ENCODE measurements at places on chromosomes 11 and 22.

- DNase-seq, result peak; percentile 83
Observed at GRCh38 chr22:45758603-45759002, 87.0 kb downstream of the ATXN10 start.

DNA sequence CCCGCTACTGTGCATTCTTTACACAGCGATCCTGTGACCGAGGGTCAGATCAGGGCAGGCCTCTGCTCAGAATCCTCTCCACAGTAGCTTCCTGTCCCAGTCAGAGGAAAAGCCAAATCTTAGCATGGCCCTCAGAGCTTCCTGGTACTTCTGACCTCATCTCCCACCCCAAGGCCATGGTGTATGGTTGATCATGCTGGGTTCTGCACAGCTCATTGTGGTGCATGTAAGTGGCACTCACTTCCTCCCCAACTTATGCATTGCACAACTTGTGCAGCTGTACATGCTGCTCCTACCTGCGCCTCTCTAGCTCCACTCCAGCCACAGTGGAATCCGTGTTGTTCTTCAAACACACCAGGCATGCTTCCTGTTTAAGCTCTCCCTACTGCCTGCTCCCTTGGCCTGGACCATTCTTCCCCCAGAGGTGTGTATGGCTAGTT lies 20.3 kb downstream of the BMAL1 start:
- no peak for DNase-seq

DNA sequence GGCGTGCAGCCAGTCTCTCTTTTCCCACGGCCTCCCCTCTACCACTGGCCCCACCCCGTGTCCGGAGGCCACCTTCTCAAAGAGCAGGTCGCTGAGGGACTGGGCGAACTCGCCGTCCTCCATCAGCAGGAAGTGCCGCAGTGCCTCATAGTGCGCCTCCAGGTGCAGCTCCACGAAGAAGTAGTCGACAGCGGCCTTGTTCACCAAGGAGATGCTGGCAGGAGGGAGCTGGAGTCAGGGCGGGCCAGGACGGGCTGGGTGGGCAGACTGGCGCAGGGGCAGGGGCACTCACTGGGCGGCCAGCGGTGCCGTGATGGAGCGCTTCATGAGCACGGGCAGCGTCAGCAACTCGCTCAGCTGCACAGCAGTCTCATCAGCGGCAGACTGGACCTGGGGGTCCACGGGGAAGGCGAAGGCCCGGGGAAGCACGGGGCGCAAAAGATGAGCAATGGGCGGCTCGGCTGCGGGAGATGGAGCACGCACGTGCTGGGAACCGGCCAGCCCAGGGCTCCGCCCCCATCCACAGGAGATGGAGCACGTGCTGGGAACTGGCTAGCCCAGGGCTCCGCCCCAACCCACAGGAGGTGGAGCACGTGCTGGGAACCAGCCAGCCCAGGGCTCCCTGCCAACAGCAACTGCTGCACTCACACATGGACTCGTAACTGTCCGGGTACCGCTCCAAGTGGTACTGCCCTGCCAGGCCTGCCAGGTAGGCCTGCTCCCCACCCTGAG lies 18.4 kb downstream of the SELENOO start:
- DNase-seq, result peak; percentile 81

GRCh38 chr11:111300569-111300968 lies 2.2 kb downstream of the POU2AF3 start:
- DNase-seq, result no peak

GRCh38 chr11:125153837-125154236 lies 10.7 kb upstream of the PKNOX2 start:
- no peak for DNase-seq

- DNase-seq, result no peak
Observed at GRCh38 chr11:103029401-103029800, 62.6 kb downstream of the DCUN1D5 start.

- DNase-seq, result no peak
Observed at GRCh38 chr22:30074147-30074546, 6.1 kb upstream of the HORMAD2 start.

DNA sequence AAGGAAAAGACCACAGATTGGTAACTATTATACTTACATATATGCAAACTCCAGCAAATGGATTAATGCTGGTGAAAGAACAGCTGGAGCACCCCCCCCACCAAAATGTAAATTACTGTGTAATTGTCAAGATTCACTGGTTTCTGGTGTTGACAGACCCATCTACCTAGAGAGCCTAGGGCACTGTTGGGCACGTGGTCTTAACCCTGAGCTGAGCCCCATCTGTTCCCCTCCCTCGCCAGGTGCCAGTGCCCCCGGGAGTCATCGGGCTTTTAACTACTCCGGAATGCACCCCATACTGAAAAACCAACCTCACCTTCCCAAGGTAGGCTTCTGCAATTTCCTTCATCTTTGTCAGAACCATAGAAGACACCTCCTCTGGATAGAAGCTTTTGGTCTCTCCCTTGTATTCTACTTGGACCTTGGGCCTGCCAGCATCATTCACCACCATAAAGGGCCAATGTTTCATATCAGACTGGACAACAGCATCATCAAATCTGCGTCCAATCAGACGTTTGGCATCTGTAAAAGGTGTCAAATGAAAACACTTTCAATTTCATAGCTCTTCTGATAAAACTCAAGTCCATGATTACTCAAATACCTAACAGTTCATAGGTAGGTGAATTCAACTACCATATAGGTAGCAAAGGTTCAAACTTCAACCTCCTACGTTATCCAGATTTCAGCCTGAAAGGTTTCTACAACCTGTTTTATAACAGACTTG lies 1.5 kb downstream of the HSPA8 start:
- DNase-seq, result peak; percentile 28

DNA sequence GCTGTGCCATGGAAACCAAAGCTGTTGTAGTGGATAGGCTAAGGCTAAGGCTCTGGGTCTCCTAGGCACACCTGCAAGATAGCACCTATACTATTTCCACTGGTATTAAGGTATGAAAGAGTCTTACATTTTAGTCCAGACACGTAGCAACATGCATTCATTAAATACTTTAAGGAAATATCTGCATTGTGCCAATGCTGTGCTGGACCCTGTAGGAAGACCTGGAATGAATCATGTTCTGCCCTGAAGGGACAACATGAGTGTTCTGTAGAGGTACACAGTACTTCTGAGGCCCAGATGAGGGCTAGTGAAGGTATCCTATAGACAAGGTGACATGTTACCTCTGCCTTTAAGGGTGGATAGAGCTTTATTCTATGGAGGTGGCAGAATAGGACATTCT lies 35.2 kb upstream of the RRM1 start:
- DNase-seq, result no peak

GRCh38 chr11:62472063-62472884 lies 53.4 kb downstream of the SCGB1A1 start:
- peak; percentile 84 for DNase-seq

GRCh38 chr11:33160136-33160535 lies 1.1 kb downstream of the CSTF3 start:
- peak; percentile 62 for DNase-seq

GRCh38 chr11:59463190-59463641 lies 6.5 kb downstream of the OR4D6 start:
- peak; percentile 3 for DNase-seq

GRCh38 chr11:74678591-74679512 lies 52.4 kb downstream of the CHRDL2 start:
- DNase-seq, result peak; percentile 64

GRCh38 chr11:45181193-45181888 lies 34.9 kb downstream of the PRDM11 start:
- no peak for DNase-seq

- DNase-seq, result no peak
Observed at GRCh38 chr11:60056349-60056969, at the start of gene MS4A3. Gene MS4A3, plus strand, starts transcription at chr11:60056665. Its CDS starts 4,496 bp downstream, at chr11:60061161.

DNA sequence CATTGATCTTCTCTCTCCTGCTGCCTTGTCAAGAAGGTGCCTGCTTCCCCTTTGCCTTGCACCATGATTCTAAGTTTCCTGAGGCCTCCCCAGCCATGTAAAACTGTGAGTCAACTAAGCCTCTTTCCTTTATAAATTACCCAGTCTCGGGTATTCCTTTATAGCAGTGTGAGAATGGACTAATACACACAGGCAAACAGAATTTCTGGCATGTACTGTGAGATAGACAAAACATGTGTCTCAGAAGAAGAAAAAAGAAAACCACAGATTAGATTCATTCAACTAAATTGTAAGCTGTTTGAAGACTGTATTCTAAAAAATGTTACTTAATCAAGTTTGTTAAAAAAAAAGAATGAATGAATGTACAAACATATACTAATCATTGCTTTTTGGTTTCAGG lies 1.5 kb upstream of the MMP20 start:
- peak; percentile 40 for DNase-seq

DNA sequence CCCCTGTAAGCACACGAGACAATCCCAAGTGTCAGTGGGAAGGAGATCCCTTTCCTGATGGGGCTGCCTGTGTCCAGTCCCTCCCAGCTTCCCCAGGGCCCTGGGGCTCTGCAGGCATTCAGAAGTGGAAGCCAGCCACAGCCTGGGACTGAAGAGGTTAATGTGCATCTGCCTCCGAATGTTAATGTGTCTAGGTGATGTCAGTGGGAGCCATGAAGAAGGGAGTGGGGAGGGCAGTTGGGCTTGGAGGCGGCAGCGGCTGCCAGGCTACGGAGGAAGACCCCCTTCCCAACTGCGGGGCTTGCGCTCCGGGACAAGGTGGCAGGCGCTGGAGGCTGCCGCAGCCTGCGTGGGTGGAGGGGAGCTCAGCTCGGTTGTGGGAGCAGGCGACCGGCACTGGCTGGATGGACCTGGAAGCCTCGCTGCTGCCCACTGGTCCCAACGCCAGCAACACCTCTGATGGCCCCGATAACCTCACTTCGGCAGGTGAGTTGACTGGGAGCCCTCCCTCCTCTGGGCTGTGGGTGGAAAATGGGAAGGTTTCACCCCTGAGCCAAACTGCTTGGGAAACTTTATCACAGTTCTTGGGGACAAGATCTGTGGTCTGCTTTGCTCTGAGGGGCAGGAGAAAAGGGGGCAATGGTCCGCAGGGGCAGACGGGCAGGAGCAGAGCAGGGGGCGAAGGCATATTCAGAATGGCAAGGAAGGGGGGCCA lies at the start of gene MCHR1:
MCHR1 (plus strand) TSS at position 236 of the 715 bp plus-strand sequence; CDS start at position 405, 169 bp downstream.
- no peak for DNase-seq

DNA sequence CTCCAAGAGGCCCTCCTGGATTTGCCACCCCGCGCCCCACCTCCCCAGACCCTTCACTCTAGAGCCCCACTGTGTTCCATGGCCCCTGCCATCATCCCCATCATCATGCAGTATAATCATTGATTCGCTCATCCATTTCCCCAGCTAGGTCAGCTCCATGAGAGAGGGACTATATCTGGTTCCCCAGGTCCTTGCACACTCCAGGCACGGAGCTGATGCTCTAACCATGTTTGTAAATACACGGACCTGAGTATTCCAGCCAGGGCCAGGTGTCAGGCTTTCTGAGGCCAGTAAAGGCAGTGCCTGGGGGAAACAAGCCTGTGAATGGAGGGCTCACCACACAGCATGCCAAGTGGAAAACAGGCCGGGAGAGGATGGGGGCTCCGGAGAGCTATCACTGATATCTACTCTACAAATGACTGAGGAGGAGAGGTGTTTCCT lies 27.1 kb upstream of the OAF start:
- DNase-seq, result no peak

GRCh38 chr11:74755395-74755995 lies 6.8 kb downstream of the RNF169 start:
- DNase-seq, result peak; percentile 19

- DNase-seq, result peak; percentile 84
Observed at GRCh38 chr11:126172596-126173038, 38.8 kb downstream of the RPUSD4 start.

DNA sequence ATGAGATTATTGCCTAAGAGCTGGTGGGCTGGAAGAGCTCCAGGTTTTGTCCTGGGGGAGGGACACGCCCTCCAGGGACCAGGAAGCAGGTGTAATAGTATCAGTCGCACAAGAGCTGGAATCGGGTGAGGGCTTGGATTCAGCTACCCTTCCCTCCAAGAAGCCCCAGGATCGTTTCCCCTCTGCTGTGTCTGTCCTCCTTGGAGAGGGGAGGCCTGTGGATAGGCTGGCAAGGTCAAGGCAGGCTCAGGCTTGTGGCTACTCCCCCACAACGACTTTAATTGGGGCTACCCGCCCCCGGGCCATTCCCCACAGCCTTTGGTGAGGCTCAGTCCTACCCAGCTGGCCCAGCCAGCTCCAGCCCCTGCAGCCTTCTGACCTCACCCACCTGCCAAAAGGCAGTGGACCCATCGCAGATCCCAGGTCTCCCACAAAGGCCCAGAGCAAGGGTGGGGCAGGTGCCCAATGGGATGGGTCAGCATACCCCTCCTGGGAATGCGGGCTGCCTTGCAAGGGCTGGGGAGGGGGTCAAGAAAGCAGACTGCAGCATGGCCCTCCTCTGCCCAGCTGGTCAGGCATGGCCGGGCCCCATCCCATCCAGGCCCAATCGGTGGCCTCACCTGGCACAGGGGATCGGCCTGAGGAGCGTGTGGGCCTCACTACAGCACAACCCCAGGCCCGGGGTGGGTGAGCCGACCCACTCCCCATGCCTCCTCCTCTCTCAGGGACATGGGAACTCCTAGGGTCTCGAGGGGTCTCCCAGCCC lies 1.0 kb downstream of the CTSD start:
- no peak for DNase-seq

- no peak for DNase-seq
Observed at GRCh38 chr11:2316963-2317244, 15.1 kb downstream of the TSPAN32 start.

GRCh38 chr11:42625757-42626665 lies 685.8 kb upstream of the API5 start:
- no peak for DNase-seq

GRCh38 chr11:44326615-44327475 lies 16.9 kb upstream of the ALX4 start:
- no peak for DNase-seq

DNA sequence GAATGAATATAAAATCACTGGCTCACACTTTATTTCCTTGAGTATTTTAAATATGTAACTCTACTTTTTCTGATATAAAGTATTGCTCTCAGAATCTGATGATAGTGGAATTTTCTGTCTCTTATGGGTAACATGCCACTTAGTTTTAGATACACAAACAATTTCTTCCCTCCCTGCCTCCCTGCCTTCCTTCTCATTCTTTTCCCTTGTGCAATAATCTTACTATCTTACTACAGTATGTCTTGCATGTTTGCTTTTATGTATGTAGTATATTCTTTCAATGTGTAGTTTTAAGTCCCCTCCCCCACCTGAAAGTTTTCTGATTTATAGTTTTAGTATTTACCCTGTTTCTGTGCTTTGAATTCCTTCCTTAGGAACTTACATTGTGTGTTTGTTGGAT lies 48.4 kb downstream of the INSC start:
- no peak for DNase-seq

DNA sequence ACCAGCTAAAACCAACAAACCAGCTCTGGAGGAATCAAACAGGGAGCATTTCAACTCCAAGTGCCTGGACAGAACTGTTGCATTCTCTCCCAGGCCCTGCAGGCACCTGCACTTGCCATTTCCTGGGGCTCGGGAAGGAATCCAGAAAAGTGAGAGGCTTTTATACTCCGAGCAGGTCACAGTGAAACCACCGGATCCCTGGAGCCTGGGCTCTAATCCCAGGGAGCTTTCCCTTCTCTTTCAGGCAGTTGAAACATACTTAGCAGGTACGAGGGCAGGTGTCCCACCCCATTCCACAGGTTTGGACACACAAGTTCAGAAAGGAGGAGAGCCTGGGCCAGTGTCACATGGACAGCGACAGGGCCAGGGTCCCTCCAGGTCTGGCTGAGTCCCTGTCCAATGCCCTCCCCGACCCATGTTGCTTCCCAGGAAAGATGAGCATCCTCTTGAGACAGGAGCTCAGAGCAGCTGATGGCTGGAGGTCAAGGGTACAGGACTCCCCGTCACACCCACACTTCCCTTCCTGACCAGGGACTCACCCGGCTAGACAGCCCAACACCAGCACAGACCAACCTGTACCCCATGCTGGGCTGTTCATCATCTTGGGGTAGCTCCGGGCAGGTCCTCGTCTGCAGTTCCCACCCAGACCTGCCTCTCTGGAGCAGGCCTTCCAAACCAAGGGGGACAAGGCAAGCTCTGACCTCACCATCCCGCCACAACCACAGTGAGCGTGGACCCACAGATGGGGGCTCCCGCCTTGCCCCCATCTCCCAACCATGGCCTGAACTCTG lies 49.9 kb upstream of the CD5 start:
- no peak for DNase-seq
